ENCODE measurements at places on chromosomes 11 and 22. TPM values are rescaled to one million over a fixed set of nuclear protein-coding genes. Genes with fewer than 3 reads are reported as not detected.

GRCh38 chr11:10550503-10551289 lies 9.7 kb upstream of the RNF141 start:
- DNase-seq, result peak; percentile 48

DNA sequence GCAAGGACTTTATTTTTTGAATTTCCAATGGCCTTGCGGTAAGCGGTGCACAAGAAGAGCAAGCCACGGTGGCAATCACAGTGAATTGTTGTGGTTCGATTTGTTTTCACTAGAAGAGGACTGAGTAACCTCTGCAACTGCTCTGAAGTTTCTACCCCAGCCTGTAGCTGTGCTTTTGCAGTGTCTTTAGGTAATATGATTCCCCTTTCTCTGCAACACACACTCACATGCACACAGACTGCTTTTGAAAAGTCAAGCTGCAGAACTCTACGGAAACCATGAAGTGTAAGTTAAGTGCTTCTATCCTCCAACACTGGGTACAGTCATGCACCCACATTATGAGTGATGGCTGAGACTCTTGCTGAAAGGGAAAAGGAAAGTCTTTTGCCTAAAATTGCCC lies 38.4 kb downstream of the CD44 start:
- DNase-seq, result no peak

- no peak for DNase-seq
Measured at GRCh38 chr22:16957781-16958180, 50.2 kb downstream of the GAB4 start.

GRCh38 chr11:1487091-1487850 lies 692 bp upstream of the MOB2 start:
- DNase-seq, result no peak

GRCh38 chr11:32838505-32839274 lies 9.0 kb downstream of the PRRG4 start:
- DNase-seq, result peak; percentile 26

GRCh38 chr11:129935723-129936122 lies 40.3 kb upstream of the NFRKB start:
- DNase-seq, result no peak

DNA sequence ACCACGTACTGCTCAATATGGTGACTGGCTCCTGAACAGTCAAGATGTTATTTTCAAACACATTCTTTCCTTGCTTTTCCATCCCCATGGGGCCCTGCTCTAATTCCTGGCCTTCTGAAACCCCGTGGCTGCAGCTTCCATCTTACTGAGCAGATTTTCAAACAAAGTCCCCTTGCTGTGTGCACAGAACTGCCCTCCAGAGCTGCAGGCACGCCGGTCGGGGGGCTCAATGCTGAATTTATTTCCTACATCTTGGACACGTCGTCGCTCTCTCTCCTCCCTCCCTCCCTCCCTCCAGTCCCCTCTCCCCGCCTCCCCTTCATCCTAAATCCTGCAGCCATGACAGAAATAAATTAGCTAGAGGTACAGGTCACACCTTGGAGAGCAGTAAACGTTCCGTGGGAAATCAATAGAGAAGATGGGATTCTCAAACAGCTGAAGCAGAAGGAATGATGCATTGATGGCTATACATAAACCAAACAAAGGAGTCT lies 243.1 kb upstream of the BLID start:
- no peak for DNase-seq

- DNase-seq, result no peak
Measured at GRCh38 chr11:33642461-33643166, 58.0 kb downstream of the C11orf91 start.

DNA sequence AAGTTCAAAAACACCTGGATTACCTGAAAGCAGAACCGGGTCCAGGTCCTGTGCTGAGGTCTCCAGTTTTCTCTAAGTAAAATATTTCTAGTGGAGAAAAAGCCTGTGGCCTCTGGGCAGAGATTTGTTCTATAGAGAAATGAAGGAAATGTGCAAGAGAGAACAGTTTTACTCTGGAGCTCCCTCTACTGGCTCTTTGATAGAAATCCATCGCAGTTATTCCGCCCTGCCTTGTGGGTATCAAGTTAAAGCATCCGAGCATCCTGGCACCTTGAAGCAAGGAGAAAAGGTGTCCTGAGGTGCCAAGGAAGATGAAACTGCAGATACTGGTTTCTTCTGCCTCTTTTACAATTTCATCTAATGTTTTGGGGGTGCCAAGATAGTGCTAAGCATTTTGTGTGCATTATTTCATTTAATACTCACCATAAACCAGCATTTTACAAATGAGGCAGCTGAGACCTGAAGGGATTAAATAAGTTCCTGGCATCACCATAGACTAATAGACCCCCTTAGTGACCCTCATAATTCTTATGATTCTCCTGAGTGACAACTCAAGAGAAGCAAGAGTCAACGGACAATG lies 113.1 kb upstream of the HSD17B12 start:
- peak; percentile 70 for DNase-seq

GRCh38 chr11:117860139-117860538 lies 16.3 kb downstream of the FXYD6 start:
- DNase-seq, result no peak

DNA sequence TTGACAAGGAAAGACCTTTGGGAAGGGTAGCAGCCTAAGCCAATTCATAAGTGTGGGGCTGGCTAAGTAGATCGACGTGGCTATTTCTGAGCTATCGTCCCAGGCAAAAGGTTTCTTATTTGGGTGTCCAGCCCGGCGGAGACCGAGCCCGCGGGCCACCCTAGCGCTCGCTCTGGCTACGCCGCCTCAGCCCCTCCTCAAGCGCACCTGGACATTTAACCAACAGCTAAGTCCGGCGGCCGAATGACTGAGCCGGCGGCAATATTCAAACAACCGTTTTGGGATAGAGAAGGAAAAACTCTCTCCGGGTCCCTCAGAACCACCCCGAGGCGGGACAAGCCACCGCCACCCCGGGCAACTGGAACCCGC lies 457 bp downstream of the RNF141 start:
- DNase-seq, result peak; percentile 33

DNA sequence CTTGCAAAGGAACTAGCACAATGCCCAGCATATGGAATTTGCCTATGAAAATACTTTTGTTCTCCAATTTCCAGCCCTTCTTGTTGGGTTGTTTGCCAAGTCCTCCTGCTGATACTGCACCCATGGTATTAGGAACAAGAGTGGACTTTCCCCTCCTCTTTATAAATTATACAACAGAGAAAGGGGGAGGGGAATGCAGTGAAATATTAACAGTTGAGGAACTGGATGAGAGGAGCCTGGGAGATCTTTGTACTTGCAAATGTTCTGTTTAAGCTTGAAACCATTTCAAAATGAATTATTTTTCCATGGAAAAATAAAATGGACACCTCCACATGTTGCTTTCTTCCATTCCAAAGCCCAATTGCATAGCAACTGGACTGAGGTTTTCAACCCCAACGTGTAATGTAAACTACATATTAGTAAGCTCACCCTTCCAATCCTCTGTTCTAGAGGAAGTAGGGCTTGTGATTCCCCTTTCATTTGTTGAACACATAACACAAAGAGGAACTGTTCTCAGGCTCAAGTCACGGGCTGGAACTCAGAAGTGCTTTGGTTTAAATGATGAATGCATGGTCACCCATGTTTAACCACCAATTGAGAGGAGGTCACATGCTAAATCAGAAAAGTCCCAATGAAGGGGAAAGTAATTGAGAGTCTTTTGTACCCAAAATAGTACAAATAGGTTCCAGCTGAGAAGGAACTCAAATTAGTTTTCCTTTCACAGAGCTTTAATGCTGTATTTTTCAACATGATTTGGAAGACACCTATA lies 66.2 kb upstream of the ZC3H12C start:
- DNase-seq, result no peak

OR4C5 gene
- total RNA-seq, result not detected
